Thoracic aorta (tissue), 2 donors: ENCODE measurements at places on chromosomes 6 and 20.

GRCh38 chr6:6741264-6741663, 152.7 kb downstream of the LY86 start:
- DNase-seq: no peak

DNA sequence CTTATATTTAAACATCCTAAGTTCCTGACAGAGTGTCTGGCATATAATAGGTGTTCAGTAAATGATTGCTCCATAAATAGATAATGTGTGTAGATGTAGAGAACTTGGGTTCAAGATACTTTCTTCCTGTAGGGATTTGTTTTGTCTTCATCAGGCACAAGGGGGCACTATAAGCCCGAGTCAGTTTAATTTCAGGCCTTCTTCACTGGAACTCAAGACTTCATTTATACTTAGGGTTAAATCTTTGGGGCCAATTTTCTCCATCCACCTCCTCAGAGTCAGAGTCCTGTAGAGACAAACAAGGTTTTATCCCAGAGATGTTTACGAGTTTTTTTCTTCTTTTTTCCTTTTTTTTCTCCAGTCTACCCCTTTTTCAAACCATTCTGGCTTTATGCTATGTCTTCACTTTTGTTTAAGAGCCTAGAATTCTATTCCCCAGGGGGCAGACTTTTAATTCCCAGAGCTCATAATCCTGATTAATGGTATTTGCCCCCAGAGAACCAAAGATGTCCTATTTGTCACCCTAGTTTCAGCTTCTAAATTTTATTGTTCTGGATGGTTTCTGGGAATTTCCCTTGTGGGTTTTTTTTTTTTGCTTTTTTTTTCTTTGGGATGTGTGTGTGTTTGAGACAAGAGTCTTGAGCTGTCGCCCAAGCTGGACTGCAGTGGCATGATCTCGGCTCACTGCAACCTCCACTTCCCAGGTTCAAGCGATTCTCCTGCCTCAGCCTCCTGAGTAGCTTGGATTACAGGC, 88.4 kb downstream of the HFE start:
- no peak for DNase-seq

GRCh38 chr20:32333988-32334885, 23.9 kb upstream of the ASXL1 start:
- DNase-seq: no peak

GRCh38 chr6:144662812-144663365, 377.8 kb downstream of the UTRN start:
- no peak for DNase-seq

- no peak for DNase-seq
These were observed 10.9 kb upstream of the GLP1R start for GRCh38 chr6:39037707-39038106.

DNA sequence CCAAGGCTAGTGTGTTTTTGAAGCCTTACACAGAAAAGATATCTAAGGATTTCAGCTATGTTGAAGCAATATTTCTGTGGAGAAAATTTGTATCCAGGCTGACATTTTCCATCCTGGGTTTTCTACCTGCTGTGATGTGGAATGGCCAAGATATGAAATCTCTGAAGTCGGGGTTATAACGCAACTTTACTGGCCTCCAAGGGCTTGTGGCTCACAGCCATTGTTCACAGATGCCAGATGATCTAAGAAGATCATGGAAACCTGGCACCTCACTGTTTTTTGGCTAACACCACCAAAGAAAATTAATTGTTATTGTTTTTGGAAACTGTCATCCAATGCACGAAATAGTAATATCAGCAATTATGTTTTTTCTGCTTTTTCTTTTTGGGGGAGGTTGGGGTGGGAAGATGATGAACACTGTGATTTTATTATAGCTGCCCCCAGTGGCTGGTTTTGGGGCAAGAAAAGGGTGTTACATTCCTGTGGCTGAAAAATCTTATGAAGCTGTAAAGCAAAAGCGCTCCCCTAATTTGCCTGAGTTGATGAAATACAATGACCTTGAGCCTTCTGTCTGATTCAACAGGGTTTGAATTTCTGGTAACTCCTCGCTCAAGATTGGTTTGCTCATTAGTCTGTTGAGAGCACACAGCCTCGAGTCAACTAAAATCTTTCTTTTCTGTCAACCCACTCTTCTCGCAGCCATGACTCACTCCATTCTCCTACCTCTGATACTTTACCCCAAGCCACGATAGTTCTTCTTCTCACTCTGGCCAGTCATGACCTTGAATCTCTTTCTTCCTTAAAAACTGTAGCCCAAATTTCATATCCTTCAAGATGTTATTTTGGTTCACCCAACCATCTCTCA, 236.7 kb downstream of the PAX1 start:
- no peak for DNase-seq

DNA sequence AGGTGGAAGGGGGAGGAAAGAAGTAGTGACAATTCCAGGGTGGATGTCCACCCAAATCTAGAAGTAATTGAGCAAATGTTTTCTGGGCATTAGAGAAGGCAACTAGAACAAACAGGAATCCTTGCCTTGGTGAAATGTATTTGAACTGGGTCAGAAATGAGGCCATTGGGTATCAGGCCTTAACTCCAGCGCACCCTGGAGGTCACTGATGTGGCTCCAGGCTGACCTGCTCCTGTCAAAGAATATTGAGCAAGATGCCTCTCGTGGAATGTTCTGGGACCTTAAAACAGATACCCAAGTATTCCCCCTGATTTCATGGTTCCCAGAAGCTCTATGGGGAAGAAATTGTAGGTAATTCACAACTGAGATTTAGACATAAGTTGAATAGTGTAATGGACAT, 6.9 kb downstream of the HLA-DPB1 start:
- DNase-seq: no peak

DNA sequence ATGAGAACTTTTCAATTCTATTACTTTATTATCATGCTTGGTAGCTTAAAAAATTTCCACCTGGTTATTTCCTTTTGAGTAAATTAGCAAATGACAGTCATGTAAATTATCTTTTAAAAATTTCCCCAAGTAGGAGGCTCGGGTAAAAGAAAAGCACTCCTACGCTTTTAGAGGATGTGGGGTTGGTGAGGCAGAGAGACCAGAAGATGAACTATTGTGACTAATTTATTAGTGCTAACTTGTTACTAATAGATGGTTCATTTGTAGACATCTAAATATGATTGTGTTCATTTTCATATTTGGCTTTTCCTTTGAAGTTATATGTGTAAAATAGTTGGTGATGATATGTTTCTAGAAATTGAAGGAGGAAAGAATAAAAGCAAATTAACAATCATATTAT, 27.0 kb downstream of the ZNF292 start:
- no peak for DNase-seq

- no peak for DNase-seq
These were observed 145.1 kb upstream of the PRDM1 start for GRCh38 chr6:105940990-105941389.
